WTC11 (cell line): ENCODE measurements at places on chromosomes 2 and 18.

- DNase-seq, result no peak
Measured at GRCh38 chr2:238811759-238812158, 36.1 kb upstream of the TWIST2 start.

DNA sequence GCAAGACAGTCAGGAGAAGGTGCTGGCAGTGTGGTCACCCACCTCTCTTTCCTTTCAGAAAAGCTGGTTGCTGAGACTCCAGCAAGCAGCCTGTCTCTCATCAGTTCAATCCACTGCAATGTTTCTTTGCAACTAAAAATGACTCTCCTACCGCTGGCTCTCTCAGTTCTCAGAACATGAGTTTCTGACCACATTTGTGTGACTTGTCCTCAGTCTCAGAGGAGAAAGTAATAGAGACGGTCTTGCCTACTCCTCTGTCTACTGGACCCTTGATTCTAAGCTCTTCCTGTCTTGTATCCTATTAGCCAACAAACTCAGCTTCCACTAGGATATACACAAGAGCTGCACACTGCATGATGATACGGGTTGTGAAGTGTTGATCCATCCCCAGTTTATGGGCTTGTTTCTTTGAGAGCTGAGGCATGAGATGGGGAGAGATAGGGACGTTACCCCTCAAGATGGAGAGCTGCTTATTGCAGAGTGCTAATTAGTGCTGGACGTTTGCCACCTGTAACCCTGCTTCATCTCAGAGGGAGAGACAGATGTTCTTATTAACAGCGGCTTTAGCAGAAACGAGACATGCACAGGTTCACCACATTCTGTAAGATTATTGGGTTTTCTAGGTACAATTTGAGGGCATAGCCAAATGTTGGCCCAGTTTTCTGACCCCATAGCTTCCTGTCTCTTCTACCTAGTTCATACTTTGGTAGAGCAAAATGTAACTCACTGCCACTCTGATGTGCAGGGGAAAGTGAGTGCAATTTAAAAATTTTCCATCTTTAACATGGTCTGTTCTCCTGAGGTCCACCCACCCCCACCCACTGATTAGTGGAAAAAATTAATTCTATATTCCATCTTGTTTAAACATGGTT lies 32.4 kb upstream of the YWHAQ start:
- no peak for DNase-seq

- no peak for DNase-seq
Measured at GRCh38 chr2:43194121-43194869, 32.1 kb downstream of the ZFP36L2 start.

DNA sequence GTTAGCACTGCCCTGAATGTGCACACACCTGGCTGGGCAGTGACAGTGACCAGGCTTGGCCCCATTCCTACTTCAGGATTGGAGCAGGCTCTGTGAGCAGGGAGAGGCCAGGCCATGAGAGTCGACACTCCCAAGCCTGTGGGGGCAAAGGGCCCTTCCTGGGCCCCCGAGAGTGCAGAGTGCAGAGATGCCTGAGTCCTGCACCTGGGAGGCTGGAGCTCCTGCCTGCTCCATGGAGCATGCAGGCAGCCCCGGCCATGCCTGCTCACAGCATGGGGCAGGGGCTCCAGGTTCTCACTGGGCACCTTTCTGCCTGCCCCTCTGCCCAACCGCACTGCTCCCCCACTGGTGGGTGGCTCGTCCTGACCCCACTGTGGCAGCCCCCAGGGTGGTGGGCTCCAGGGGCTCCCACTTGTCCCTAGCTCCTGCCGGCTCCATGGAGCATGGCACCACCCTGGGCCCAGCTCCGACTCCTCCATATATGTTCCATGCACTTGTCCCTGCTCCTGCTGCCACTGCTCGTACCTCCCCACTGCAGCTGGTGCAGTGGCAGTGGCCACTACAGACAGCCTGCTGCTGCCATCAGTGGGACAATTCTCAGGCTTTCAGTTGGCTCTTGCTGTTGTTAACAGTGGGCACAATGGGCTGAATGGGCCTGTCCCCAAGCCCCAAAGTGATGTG lies 282.0 kb downstream of the RPRM start:
- no peak for DNase-seq

GRCh38 chr18:9135912-9136314 lies 668 bp upstream of the ANKRD12 start:
- DNase-seq, result peak; percentile 83

DNA sequence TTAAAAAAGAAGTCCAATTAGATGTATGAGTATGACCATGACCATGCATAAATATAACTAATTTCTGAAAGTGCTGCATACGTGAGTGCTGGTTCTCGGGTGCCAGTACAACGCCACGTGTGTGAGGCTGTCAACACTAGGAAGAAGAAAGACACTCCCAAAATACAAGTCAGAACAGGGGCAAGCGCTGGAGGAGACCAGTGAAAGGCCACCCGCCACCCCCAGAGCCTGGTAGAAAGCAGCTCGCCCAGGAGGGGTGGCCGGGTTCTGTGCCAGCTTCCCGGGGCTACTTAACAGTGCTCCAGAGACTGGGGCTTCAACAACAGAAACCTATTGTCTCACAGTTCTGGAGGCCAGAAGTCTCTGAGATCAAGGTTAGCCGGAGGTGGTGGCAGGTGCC lies 147.6 kb downstream of the RTP5 start:
- no peak for DNase-seq

- DNase-seq, result no peak
Measured at GRCh38 chr2:232520489-232520888, 301 bp downstream of the PRSS56 start.

GRCh38 chr2:217393585-217394032 lies 533.7 kb upstream of the TNP1 start:
- DNase-seq, result no peak

- no peak for DNase-seq
Measured at GRCh38 chr2:9984217-9984739, 32.8 kb downstream of the GRHL1 start.

- no peak for DNase-seq
Measured at GRCh38 chr2:82848285-82848684, 1610.8 kb downstream of the SUCLG1 start.

DNA sequence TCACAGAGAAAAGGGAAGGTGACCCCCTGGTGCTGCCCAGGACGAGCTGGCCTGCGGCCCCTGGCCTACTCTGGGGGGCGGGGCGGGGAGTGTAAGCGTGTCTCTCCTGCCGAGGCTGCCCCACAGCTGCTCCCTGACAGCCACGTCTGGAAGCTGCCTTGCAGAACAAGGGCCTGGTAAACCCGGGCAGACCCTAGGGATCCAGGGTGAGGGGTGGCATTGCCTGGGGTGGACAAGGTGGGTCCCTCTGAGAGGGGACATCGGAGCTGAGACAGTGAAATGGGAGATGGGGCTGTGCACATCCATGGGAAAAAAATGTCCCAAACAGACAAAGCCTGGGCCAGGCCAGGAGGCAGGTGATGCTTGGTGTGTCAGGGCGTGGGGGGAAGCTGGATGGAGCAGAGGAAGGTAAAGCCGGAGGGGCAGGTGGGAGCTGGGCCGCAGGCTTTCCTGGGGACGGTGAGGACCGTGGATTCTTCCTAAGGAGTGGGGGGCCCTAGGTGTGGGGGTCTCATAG lies 66.0 kb upstream of the HDAC4 start:
- DNase-seq, result no peak

- no peak for DNase-seq
Measured at GRCh38 chr2:99562516-99562915, 72.7 kb upstream of the REV1 start.

DNA sequence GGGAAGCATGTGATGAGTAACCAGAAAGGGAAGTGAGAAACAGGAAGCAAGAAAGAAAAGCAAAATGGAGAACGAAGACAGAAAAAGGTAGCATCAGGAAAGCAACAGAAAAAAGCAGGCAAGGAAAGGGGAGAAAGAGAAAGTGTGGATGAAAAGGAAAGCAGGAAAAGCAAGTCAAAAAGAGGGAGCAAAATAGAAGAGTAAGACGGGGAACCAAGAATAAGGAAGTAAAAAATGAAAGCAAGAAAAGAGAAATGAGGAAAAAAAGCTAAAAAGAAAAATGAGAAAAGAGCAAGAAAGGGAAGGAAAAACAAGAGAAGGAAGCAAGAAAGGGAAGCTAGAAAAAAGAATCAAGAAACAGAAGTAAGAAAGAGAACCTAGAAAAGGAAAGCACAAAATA lies 242.3 kb upstream of the NCKAP5 start:
- DNase-seq, result no peak

DNA sequence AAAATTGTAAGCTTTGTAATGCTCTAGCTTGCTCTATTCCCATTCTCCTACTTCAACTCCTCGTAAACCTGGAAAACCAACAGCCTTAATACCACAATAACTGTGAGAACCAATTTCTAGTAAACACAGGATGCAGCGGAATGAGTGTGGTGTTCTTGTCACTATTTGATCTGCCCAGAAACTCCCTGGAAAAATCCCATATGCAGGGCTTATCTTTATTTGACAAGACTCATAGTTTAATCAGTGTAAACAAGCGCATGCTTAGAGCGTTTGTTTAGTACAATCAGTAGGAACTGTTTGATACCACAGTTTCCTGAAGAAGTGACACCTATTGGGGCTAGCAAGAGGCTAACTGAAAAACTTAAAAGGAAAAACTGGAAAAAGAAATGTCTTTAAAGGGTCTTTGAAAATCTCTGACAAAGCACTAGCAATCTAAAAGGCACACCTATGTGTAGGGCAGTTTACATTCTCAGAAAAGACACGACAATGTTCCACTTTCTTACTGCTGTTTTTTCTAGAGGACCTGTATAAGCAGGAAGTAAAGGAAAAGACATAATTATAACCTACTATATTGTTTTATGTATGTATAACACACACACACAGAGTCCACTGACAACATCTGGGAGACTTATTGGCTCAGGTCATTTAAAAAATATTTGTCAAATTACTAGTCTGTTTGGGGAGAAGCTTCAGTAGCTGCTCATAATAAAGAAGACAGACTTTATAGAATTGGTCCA lies 241.4 kb upstream of the KLHL14 start:
- DNase-seq, result no peak

DNA sequence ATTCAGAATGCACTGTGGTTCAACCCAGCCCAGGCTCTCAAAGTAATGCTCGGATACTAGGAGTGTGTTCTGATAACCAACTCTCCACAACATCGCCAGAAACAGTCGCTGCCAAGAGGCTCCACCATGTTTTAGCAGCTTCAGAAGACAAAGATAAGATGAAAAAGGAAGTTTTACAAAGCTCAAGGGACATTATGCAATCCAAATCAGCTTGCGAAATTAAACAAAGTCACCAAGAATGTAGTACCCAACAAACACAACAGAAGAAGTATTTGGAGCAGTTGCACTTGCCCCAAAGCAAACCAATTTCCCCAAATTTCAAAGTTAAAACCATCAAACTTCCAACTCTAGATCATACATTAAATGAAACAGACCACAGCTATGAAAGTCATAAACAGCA lies 360.9 kb downstream of the XIRP2 start:
- DNase-seq, result no peak

DNA sequence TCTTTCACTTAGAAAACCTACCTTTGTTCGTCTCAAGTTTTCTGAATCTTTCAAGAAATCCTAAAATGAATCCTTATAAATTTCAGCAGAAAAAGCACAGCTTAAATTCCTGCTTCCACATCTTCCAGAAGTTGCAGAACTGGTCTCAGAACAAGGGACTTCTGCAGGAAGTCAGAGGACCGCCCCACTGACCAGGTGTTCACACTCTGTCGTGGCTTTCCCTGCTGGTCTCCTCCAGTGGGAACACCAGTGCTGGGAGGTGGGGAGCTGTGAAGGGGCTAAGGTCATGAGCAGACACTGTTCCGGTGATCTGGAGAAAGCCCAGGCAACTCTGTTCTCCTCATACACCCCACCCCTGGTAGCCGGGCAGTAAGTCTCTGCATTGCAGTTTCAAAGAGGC lies 3.5 kb downstream of the FAM110C start:
- DNase-seq, result no peak

GRCh38 chr2:10237392-10238321 lies 65.0 kb upstream of the HPCAL1 start:
- peak; percentile 5 for DNase-seq

DNA sequence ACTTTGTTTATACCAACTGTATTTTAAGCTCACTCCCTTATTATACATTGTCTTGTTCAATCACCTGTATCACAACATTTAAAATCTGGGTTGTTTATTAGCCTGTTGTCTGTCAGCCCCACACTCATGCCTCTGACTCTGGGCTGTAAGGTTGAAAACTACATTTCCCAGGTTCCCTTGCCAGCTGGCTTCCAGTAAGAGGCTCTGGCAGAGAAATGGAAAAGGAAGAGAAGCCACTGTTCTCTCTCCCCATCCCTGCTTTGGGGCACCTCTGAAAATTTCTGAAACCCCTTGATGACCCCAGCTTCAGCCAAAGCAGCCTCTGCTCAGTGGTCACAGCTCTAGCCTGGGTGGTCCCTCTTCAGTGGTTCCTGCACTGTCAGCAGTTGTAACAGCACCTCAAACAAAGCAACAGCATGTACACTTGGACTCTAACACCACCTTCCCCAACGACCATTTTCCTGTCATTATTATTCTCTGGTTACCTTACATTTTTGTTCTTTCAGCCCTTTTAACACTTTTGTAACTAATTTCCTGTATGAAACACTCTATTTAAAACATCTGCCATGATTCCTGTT lies 108.9 kb upstream of the LGALSL start:
- no peak for DNase-seq

DNA sequence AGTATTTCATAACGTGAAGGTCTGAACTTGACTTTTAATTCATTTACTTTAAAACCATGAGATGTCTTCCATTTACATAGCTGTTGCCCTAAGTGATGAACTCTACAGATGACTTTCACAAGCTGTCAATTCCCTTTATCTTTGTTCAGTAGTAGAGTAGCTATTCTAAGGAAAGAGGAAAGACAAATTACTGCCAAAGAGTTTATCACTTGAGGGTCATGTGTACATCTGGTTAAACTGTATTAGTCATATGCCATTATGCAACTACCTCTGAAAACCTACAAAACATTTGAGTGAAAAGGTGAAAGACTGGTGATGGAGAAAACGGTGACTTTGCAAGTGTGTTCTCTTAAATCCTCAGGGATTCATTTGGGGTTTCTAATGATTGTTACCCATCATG lies 763.9 kb downstream of the TMEM182 start:
- no peak for DNase-seq

DNA sequence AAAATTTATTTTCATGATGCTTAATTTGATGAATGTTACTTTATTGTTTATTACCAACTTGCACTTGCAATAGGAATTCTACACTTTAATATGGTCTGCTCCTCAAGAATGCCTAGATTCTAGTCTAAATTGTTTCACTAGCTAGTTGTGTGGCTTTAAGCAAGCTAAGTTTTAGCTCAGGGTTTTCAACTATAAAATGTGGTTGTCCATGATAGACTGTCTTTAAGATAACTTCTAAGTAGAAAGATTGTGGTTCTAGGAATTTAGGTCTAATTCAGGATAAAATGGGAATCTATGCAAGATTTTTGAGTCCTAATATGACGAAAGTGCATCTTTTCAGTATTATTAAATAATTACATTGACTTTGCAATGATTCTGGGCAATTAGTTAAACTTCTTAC lies 294.0 kb downstream of the PLCL1 start:
- DNase-seq, result no peak
